Dermis blood vessel endothelial cell (primary cell): ENCODE measurements at places on chromosomes 2 and 18.

DNA sequence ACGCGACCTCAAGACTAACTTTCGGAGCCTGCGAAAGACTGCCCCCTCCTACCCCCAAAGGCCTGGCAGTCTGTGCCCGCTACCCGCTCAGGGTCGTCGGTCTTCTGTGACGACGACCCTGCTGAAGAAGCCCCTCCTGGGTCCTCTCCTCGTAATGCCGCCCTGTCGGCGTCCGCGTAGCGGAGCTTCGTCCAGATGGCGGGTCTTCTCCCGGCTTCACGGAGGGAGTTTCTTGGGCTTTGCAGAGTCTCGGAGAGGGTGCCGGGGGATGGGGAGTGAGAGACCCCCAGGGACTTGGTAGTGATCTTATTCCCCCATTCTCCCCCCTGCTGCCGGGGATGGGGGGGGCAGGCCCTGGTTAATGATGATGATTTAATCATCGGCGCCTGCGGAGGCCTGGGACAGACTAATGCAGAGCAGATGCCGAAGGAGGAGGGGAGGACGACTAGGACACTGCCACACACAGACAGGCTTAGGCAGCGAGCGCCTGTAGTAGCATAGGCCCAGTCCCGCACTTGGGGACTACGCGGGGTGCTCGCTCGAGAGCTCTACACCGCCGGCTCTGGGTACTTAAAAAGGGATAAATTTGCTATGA is 528 bp upstream of the PCGF1 start:
- DNase-seq, result peak; percentile 30

- DNase-seq, result no peak
Observed at GRCh38 chr2:32264422-32265105, at the start of gene NLRC4. Gene NLRC4 (minus strand): TSS chr2:32264886. CDS start chr2:32256775, 8,111 bp downstream.

GRCh38 chr2:142875010-142875409 is 2.5 kb upstream of the KYNU start:
- no peak for DNase-seq

DNA sequence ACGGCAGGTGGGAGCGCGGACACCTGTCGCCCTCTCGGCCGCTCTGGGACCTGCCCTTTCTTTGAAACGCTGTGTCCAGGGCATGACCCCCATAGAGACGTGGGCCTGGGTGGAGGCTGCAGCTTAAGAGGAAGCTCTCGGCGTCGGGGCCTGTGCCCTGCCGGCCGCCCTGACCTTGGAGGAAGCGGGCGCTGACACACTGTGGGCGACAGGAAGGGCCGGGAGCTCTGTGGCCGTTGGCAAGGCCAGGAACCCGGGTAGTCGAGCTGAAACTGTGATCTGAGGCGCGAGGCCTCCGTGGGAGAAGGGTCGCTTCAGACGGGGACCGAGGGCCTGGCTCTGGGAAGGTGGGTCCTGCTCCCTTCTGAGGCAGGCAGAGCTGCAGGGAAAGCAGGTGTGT is 28.2 kb downstream of the KCNG2 start:
- no peak for DNase-seq

DNA sequence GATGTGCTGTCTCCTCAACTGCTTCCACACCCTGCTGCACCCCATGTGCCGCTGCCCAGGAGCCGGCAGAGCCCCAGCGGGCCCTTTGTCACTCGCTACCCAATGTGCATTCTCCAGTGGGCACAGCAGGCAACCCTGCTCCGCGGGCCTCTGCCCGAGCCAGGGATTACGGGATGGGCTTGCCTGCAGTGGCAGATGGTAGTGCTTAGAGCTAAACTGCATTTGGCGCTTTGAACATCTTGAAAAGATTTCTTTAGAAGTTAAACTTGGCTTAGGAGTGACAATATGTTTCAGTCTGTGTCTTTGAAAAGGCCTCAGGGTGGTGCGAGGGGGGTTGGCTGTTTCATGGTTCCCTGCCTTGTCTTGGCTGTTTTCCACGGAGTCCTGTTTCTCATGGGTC is 84.0 kb upstream of the BOD1L2 start:
- no peak for DNase-seq

- DNase-seq, result no peak
Observed at GRCh38 chr2:79717364-79718007, 204.6 kb downstream of the CTNNA2 start.

- peak; percentile 20 for DNase-seq
Observed at GRCh38 chr2:204019572-204020501, 83.3 kb downstream of the ICOS start.

DNA sequence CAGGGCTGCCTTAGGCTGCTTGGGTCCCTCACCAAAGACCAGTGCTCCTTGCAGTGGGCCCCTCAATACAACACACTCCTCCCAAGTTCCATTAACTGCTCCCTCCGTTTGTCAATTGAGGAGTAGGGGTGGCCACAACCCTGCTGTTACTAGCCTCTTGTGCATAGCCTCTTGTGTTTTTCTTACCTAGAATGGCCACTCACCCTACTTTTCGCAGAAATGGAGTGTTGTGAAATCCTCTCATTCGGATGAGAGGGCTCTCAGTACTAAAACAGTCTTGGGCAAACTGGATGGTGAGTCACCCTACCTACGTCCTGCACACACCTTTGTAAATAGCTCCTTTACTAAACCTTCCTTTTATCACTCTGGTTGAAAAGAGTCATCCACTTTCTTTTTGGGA is 253.9 kb downstream of the OSR1 start:
- no peak for DNase-seq

DNA sequence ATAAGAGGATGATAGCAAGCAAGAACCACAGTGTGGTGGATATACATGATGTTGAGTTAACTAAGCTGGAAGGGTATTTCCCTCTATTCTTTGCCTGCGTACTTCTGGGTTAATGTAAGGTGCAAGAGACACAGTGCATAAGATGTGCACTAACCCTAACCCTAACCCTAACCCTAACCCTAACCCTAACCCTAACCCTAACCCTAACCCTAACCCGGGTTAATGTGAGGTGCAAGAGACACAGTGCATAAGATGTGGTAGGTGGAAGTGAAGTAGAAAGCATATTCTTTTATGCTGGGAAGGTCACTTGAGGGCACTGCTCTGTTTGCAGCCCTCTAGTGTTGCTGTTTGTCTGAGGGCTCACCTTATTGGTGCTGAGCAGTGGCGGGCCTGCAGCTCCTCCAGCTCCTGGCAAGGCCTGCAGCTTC is 181.5 kb upstream of the ITGA4 start:
- no peak for DNase-seq

- DNase-seq, result no peak
Observed at GRCh38 chr2:65364986-65365733, 67.2 kb downstream of the SPRED2 start.

GRCh38 chr2:148552675-148553331 is 91.7 kb upstream of the EPC2 start:
- peak; percentile 15 for DNase-seq

GRCh38 chr2:240192661-240193060 is 52.2 kb upstream of the OTOS start:
- DNase-seq, result no peak

DNA sequence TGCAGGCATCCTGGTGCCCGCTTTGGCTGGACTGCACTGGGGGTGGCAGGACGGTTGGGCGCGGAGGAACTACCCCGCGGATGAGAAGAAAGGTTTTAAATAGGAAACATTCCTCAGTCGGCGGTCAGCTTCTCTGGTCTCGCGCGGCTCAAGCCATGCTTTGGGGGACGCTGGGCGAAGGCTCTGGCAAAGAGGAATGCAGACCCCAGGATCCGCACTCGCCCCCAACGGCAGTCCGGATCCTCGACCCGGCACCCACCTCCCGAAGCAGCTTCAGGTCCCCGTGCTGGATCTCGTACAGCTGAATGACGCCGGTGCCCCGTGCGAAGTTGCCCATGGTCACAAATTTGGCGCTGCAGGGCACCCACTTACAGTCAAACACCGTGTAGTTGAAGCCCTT is 686 bp upstream of the PNO1 start:
- DNase-seq, result no peak

GRCh38 chr18:70448588-70448987 is 159.7 kb downstream of the SOCS6 start:
- DNase-seq, result no peak

GRCh38 chr18:56306797-56307196 is 331.6 kb downstream of the TXNL1 start:
- DNase-seq, result no peak
